ENCODE measurements at places on chromosomes 6 and 20. TPM values are rescaled to one million over a fixed set of nuclear protein-coding genes. Genes with fewer than 3 reads are reported as not detected.

DNA sequence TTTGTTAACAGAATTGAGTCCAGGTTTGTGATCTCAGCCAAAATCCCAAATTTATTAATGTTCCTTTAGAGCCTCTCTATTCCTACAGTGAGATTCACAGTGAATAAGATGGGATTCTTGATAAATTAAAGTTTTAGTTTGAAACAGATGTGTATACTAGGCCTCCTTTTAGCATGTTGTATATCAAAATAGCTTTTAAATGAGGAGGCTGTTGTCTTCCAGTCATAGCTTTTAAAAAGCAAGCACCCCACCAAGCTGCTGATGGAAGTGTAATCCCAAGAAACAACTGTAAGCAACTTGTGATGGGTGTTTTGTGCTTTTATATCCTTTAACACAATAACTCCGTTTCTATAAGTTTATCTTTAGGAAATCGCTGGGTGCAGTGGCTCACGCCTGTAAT is 7.0 kb downstream of the GTF2H5 start:
- no peak for DNase-seq

TMEM30A gene
- 125 TPM for polyA plus RNA-seq

- DNase-seq, result no peak
Measured at GRCh38 chr6:112407101-112407590, 60.0 kb downstream of the RFPL4B start.

BTN1A1 gene
- 0.31 TPM for polyA plus RNA-seq

DNA sequence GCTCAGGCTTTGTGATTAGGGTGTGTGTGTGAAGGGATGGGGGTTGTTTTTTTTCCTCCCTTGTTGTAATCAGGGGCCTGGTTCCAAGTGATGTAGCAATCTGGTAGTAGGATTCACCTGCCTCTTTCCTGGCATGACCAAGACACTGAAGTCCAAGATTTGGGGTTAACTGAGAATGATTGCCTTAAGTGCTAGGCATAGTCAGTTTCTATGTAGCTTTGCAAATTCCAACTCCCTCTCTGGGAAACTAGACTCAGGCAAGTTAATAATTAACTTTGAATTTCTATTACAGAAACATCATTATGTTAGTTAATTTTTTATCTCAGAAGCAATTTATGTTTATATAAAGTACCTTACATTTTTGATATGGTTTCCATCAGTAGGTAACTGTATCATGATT is 43.6 kb downstream of the NUS1 start:
- no peak for DNase-seq

SLC22A7 gene
- 2.0 TPM for polyA plus RNA-seq

CALHM4 gene
- 0.94 TPM for polyA plus RNA-seq

SNHG17 gene
- 26.7 TPM for polyA plus RNA-seq

DNA sequence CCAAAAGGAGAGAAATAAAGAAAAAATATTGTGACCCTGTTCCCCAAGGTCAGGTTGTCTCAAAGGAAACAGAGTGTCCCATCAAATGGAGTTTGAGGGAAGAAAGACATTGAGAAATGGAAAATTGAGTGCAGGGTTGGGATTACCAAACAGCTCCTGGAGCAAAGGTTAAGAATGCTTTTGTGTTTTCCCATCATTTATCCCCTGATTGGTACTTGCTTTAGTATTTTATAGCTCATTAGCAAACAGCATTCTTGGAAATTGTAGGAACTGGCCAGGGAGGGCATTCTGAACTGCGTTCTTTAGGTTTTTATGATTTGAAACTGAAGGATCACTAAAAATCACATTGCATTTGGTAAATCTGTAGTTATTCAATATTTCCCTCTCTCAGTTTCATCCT is 59.0 kb upstream of the NELFCD start:
- DNase-seq, result no peak

GSTA3 gene
- polyA plus RNA-seq, result 0.50 TPM

TBXT gene
- 0.07 TPM for polyA plus RNA-seq

DNA sequence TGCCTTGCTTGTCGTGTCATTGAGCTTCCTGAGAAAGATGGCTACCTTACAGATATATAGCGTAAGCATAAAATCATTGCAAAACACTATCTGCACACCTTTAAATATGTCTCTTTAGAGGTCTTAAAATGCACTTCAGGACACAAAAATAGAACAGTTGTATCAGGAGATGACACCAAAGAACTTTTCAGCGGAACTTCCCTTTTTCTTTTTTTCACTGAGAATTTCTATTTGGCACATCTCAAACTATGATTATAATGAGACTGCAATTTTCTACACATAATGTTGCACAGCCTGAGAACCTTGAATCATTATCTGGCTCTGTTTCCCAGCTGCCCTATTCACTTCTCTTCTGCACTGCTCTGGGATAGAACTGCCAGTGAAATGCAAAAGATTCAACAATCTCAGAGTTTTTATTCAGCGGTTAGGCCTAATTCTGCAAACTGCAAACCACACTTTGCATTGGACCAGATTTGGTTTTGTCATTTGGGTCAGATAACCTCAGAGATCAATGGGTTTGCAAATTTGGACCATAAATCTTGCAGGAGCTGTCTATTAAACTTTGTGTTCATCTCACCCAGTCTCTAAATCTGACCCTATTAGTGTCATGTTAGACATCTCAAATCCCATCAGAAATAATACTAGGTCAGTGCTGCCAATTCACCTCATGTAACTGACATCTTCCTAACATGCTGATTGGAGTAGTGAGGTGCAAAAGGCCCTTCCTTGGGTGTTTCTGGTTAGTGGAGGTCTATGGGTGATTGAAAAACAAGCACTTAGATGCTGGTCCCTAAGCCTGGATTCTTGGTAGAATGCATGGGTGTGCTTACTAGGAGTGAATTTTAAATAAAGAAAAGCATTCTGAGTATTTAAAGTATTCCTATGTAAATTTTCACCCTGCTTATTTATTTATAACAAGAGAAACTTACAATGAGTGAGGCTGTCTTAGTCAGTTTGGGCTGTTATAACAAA is 382.7 kb downstream of the UTRN start:
- DNase-seq, result no peak

ZSCAN23 gene
- 16.6 TPM for polyA plus RNA-seq

DNA sequence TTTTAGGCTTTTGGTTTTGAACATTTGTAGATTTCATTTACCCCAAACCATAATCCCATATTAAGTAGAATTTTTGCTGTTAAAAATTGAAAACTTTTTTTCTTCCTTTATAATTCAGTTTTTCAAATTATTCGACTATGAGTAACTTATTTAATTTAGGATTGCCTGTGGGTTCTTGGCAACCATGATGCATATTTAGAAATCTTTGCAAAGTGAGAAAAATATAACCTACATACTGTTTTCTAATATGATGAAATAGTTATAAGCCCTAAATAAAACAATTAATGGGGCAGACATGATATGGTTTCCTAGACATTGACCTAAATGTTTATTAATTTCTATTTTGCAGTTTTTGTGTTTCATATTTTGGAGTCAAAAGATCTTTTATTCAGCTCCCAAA is 23.6 kb downstream of the NEDD9 start:
- DNase-seq, result no peak

- no peak for DNase-seq
Measured at GRCh38 chr6:130964808-130965604, 98.0 kb downstream of the EPB41L2 start.

- DNase-seq, result no peak
Measured at GRCh38 chr6:139250296-139251044, 41.3 kb downstream of the TXLNB start.

- no peak for DNase-seq
Measured at GRCh38 chr20:24746351-24746685, 202.8 kb upstream of the CST7 start.

- no peak for DNase-seq
Measured at GRCh38 chr20:45672765-45673164, 2.7 kb upstream of the WFDC11 start.

MYBL2 gene
- polyA plus RNA-seq, result 24.4 TPM

PRPH2 gene
- polyA plus RNA-seq, result 3.8 TPM

DNA sequence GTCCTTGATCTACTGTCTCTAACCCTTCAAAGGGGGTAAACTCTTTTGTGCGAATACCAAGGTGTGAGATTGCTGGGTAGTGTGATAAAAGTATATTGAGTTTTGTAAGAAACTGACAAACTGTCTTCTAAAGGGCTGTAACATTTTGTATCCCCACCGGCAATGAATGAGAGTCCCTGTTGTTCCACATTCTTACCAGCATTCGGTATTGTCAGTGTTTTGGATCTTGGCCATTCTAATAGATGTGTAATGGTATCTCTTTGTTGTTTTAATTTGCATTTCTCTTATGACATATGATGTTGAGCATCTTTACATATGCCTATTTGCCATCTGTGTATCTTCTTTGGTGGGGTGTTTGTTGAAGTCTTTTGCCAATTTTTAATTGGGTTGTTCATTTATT is 1090.7 kb downstream of the KIF16B start:
- no peak for DNase-seq

BNIP5 gene
- 0.20 TPM for polyA plus RNA-seq

CST4 gene
- polyA plus RNA-seq, result not detected

GRCh38 chr6:152100183-152100618 is 292.7 kb downstream of the ESR1 start:
- DNase-seq, result no peak

- DNase-seq, result no peak
Measured at GRCh38 chr6:44228031-44228430, 4.6 kb downstream of the SLC29A1 start.

GRCh38 chr6:109660526-109661320 is 30.3 kb downstream of the AK9 start:
- DNase-seq, result no peak

DNA sequence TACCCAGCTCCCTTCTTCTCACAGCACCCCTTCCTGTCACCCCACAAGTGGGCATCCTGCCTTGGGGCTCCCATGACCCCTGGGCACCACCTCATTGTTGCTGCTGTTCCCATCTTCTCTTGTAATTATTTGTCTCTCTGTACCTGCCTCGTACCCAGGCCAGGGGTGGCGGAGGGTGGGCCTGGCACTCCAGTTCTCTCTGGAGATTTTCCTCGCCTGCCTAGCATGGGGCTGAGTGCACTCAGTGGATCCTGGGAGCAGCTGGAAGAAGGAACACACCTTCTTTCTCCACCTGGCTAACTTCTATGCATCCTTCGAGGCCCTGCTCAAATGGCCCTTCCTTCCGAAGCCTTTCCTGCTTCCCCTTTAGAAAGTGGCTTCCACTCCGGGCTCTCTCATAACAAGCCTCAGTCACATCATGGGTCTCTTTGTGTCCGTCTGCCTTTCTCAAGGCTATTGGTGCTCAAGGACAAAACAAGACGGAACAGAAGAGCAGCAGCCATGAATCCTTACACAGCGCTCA is 79.2 kb downstream of the SRC start:
- no peak for DNase-seq

GRCh38 chr6:109236115-109237076 is 141.1 kb downstream of the CEP57L1 start:
- no peak for DNase-seq

EYS gene
- 0.65 TPM for polyA plus RNA-seq

C6orf163 gene
- polyA plus RNA-seq, result 3.5 TPM

B3GALT4 gene
- 4.1 TPM for polyA plus RNA-seq

- no peak for DNase-seq
Measured at GRCh38 chr20:63572788-63573646, 1.0 kb downstream of the HELZ2 start.

- DNase-seq, result no peak
Measured at GRCh38 chr20:38766071-38766470, 17.8 kb downstream of the ACTR5 start.

DNA sequence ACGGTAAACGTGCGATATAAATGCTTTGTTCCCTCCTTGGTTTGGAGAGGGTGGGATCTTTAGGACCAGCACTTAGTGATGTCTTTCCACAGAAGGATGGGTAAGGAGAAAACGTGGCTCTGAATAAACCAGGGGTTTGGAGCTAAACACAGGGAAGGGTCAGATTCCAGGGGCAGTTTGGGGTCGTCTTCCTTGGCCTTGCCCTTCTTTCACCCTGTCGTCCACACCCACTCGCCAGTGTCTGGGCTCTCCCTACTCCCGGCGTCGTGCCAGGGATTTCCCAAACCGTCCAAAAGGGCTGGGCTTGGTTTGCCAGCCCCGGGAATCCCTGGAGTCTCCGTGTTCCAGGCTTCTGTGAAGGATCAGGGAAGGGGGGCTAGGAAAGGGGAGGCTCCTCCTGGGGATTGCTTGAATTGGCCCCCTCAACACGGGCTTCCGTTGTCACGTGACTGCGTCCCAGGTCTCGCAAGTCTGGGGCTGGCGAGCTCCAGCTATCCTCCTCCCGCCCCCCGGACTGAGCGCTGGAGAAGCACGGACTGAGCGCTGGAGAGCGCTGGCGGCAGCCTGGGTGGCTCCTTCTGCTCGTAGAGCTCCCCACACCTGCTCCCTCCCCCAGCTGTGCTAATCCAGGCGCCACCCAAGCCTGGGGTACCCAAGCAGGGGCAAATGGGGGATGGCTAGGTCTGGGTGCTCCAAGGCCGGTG is 9.4 kb upstream of the ARMC12 start:
- DNase-seq, result peak; percentile 38

- no peak for DNase-seq
Measured at GRCh38 chr20:992801-993535, 9.1 kb downstream of the RSPO4 start.

DNA sequence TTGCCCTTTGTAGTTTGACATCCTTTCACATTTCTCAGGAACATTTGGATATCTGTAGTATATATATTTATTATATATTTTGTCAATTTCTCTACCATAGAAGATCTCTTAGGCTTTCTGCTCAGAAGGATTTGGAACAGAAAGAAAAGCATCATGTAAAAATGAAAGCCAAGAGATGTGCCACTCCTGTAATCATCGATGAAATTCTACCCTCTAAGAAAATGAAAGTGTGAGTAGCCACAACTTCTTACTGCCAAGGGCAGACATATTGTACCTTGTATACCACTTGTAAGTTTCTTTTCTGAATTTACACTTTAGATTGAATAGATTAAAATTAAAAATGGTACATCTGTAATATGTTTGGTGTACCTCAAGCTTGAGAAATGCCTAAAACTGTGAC is 31.2 kb downstream of the TPX2 start:
- DNase-seq, result no peak

RAD21L1 gene
- not detected for polyA plus RNA-seq

DNA sequence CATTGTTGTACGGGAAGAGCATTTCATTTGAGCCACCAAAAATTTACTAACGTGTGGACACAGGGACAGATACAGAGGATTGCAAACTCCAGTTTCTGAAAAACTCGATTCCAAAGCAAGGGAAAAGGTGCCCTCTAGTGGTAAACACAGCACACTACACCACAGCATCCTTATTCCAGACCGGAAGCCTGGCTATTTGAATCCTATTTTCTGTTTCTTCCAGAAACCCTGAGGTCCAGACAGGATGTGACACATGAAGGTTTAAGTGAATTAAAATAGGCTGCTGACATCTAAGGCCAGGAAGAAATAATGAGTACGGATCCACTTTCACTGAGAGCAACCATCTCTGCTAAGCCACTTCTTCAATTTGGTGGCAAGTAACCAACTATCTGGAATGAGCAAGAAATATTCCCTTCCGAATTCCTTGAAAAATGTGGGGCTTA is 31.8 kb upstream of the GMPR start:
- peak; percentile 76 for DNase-seq

TBC1D7 gene
- polyA plus RNA-seq, result 44.9 TPM

- DNase-seq, result no peak
Measured at GRCh38 chr6:47134476-47135189, 92.5 kb upstream of the ADGRF1 start.

- DNase-seq, result no peak
Measured at GRCh38 chr6:148750838-148751792, 4.3 kb downstream of the UST start.

IPCEF1 gene
- polyA plus RNA-seq, result 8.3 TPM

PAK5 gene
- 0.49 TPM for polyA plus RNA-seq

INSM1 gene
- polyA plus RNA-seq, result not detected

OPRL1 gene
- polyA plus RNA-seq, result 1.1 TPM

SLC44A4 gene
- polyA plus RNA-seq, result 34.7 TPM

HLA-F gene
- 4.7 TPM for polyA plus RNA-seq

- DNase-seq, result peak; percentile 72
Measured at GRCh38 chr20:23050847-23051627, 1.6 kb upstream of the THBD start.
